Suppressor macrophage (primary cell): ENCODE measurements at places on chromosomes 7 and 10.

- DNase-seq, result no peak
Observed at GRCh38 chr7:105837765-105838626, 38.4 kb downstream of the ATXN7L1 start.

GRCh38 chr10:79079490-79080355, 11.0 kb downstream of the ZMIZ1 start:
- peak; percentile 67 for DNase-seq

GRCh38 chr7:101586078-101586905, 42.8 kb downstream of the MYL10 start:
- no peak for DNase-seq

- no peak for DNase-seq
Observed at GRCh38 chr7:17526621-17527020, 228.2 kb downstream of the AHR start.

- no peak for DNase-seq
Observed at GRCh38 chr7:95883217-95883616, 110.9 kb downstream of the DYNC1I1 start.

DNA sequence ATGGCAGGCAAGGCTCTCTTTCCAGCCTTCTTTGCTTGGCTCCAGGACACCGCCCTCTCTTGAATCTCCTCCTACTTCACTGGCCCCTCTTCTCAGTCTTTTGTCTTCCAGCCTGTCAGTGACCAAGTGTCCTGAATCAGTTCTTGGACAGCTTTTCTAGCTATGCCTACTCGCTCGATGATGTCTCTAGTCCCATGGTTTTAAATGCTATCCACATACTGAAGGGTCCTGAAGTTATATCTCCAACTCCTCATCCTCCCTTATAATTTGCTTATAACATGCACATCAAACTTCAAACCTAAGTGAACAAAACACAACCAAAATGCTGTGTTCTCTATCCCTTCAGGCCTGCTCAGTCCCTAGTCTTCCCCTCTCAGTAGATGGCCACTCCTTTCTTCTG, 5.0 kb upstream of the GOLGA7B start:
- DNase-seq, result no peak

- no peak for DNase-seq
Observed at GRCh38 chr10:125054669-125055268, 105.6 kb downstream of the CTBP2 start.

DNA sequence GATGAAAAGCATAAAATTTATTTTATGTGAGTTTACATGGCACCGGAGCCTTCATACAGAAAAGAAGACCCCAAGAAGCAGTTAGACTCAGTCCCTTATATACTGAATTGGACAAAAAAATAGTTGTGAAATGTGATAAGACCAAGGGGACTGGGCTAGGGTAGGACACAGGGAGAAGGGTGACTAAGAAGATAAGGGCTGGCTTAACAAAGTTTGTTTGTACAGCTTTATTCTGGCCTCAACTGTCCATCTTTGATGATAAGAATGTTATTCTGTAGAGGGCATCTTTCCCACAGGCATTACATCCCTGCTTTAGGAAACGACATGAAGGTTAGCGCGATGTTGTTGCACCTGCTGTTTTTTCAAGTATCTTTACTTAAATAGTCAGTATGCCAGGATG, 86.5 kb downstream of the SEC61G start:
- DNase-seq, result no peak

DNA sequence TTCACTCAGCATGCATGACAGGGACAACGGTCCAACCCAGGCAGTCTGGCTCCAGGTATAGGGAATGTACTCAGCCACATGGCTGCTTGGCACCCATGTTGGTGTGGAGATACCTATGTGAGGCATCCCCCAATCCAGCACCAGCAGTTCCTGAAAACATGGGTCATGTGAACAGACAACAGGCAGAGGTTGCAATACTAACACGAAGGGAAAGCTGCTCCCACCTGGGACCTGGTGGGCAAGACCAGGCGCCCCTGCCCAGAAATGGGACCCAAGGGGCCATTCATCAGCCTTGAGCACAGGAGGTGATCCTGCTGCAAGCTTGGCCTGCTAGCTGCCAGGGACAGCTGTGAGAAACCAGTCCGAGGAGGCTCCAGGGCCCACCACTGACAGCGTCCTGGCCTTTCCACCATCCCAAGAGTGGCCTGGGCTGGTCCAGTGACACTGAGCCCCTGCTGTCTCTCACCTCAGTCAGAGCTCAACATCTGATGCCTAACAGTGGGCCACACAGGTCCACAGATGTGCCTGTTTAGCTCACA, 142.3 kb downstream of the ARHGAP22 start:
- DNase-seq, result no peak

- no peak for DNase-seq
Observed at GRCh38 chr7:157388301-157388700, 51.5 kb downstream of the DNAJB6 start.

GRCh38 chr10:18567343-18567856, 84.0 kb downstream of the NSUN6 start:
- no peak for DNase-seq

GRCh38 chr7:91843831-91844230, 36.7 kb downstream of the MTERF1 start:
- no peak for DNase-seq

DNA sequence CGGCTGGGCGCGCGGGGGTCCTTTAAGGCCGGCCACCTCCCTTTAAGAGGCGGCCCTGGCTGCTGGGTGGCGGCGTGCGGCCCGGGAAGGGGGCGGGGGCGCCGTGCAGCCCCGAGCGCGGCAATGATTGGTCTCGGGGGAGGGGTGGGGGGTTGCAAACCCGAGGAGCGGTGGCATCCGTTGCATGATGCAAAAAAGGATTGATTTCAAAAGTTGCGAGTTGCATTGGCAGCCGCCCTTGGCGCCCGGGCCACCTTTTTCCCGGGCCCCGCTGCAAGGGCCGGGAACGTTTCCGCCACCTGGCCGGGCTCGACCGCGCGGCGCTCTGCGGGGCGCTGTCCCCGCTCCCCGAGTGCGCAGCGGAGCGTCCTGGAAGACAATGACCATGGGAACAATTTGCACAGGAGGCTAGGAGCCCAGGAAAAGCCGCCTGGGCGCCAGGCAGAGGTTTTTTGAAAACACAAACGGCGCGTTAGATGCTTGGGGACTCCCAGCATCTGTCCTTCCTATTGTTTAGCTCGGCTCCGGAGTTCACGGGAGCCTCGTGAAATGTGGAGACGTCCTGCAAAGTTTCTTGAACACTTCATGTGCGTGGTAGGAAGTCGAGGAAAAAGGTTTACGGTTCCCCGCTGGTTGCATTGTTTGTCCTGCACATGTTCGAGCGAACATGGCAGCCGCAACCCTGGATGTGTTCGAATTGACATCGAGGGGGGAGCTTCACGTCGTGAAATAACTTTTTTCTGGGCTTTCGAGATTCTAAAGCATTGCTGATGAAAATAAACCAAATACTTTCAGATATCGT, at the start of gene SEPHS1:
TSS of gene SEPHS1 (minus strand) at position 78 of the 802 bp plus-strand sequence. CDS start 3,343 bp downstream, outside the sequence.
- DNase-seq, result peak; percentile 88

- no peak for DNase-seq
Observed at GRCh38 chr10:90712529-90712928, 145.3 kb downstream of the HTR7 start.

- no peak for DNase-seq
Observed at GRCh38 chr10:68474021-68474420, 2.2 kb upstream of the DNA2 start.

DNA sequence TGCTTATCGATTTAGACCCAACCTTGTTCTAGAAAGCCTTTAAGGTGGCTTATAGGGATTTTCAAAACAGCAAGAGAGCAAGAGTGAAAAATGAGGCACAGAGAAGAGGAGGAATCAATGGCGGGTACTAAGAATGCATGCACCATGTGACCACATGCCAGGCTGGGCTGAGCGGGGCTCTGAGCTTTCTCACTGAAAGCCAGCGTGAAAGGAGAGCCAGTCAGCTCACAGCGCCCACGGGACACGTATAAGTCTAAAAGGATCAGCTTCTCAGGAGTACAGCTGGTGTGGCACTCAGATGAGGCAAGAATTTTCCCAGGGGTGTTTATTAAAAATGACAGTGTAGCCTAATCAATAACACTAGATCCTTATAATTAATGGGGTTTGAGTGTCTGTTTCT, 114.3 kb downstream of the SLIT1 start:
- DNase-seq, result no peak

DNA sequence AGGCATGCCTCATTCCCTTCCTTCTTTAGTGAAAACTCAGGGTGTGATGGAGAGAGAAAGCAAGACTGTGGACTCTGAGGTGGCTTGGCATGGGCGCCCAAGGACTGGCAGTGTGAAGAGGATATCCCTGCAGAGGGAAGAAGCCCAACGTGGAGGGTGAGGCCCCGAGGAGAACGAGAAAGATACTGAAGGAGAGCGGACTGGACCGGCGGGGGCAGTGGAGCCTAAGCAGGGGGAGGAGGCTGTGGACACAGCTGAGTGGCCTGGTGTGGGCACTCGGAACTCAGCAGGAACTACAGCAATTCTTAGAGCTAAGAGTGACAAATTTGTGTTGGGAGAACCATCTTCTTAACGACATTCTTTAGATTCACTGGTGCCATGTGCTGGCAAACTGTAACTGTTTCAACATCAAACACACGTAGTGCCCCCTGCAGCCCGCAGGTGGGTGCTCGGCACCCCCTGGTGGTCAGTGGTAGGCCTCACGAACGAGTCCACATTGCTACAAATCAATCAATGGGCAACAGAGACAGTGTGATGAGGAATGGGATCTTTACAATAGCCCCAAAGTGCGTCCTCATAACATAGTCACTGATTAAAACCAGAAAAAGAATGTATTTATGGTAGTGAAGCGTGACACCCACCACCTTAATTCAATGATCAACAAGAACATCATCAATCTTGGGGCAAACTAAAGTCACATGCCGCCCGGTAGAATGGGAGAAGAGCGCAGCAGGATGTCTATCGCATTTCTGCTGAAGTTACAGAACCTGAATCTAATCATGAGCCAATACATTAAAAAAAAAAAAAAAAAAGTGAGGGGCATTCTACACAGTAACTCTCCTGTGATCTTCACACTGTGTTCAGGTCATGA, 2.0 kb upstream of the SFTPA1 start:
- DNase-seq, result peak; percentile 48

DNA sequence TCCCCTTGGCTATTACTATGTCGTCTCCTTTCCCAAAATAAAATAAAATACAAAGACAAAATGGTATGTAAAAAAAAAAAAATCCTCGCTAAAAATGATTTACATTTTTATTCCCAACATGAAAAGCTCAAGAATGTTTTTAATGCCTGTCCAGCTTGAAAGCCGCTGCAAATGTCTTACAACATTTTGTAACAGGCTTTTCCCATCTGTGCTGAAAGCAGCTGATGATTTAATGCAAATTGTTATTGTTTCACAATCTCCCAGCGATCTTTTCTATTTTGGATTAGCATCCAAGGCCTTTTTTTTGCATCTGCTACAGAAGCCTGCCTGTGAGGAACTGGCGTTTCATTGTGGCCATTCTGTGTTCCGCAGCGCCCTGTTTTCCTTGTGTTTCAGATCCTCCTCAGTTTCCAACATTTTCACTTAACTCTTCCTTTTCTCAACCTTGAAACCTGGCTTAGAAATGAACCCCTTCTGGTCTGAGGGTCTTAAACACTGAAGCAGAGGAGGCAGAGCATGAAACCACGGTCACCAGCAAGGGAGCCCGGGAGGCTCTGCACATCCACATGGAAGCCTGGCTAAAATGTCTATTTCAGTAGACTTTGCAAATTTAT, 712.1 kb downstream of the PARD3 start:
- DNase-seq, result no peak

GRCh38 chr7:135169141-135169963, 1.2 kb downstream of the CYREN start:
- DNase-seq, result peak; percentile 72

DNA sequence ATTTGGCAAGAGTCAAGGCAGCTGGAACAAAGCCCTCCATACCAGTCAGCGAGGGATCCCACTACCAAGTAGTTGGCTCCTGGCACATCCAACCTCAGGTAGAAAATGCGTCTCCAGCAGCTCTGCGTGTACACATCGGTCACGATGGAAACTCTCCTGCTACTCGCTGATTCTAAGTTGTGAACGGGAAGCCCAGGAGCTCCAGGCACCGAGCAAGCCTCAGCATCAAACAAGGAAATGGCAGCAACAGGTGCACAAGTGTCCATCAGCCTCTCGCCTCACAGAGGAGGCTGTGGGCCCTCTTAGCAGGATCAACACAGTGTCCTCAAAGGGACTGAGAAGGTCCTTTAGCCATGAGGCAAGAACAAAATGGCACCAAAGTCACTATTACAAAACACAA, 127.0 kb downstream of the TCERG1L start:
- DNase-seq, result no peak

DNA sequence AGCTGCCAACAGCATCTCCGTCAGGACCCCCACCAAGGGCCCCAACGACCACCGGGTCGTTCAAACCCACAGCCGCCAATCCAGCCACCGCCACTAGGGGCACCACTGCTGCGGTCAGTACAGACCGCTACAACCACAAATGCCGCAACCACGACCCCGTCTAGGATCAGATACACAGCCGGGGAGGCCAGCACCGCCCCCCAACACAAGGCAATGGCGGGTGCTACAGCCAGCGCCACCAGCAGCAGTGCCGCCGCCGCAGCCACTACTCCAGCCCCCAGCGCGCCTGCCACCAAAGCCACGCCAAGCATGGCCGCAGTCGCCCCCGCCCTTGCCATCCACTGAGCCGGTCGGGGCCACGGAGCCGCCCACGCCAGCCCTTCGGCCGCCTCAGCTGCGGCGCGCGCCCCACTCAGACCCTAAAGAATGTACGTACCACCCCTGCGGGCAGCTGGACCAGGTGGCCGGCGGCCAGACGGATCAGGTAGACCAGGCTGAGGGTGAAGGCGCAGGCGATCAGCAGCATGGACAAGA, 473 bp downstream of the CYP51A1 start:
- DNase-seq, result peak; percentile 86

- DNase-seq, result no peak
Observed at GRCh38 chr10:4651404-4652037, 174.5 kb upstream of the AKR1E2 start.

- no peak for DNase-seq
Observed at GRCh38 chr10:18703521-18703920, 44.3 kb downstream of the ARL5B start.

GRCh38 chr10:33022090-33022489, 64.1 kb upstream of the ITGB1 start:
- no peak for DNase-seq

GRCh38 chr10:614790-615582, 74.5 kb downstream of the DIP2C start:
- DNase-seq, result no peak

DNA sequence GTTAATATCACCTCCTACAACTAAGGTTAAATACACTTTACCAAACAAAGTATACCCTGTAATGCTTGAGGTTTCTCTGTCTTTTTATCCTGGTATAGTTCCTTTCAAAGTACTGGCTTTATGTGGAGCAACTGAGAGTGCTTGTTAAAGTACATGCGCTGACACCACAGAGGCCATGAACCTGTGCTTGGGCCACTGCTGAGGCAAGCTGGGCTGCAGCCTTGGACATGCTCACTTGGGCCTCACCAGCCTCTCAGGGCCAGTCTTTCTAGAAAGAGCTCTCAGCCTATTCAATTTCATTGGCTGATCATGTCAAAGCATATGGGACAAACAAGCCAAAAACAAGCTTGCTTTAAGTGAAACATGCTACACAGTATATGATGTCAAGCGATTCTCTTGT, 126.1 kb upstream of the DNAJB12 start:
- DNase-seq, result no peak

GRCh38 chr7:123682690-123683089, 27.0 kb downstream of the LMOD2 start:
- peak; percentile 60 for DNase-seq

- no peak for DNase-seq
Observed at GRCh38 chr10:33465747-33466146, 131.3 kb upstream of the NRP1 start.
